ENCODE measurements at places on chromosomes 5 and 9. TPM values are rescaled to one million over a fixed set of nuclear protein-coding genes. Genes with fewer than 3 reads are reported as not detected.

DNA sequence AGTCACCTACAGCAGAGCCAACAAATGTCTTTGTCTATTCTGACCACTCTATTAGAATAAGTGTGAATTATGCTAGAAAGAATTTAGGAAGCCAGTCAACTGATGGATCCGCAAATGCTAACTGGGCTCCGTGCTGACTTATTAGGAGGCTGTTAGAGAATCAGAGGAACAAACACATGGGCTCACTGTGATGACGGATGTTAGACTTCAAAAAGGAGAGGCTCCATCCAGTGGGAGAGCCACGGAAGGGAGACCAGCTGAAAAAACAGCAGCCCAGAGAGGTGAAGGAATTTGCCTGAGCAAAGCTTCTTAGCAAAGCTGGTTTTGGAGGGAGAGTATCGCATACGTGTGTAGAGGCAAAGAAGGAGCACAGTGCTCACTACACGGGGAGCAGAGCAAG, 5.8 kb upstream of the TGFBI start:
- H3K27ac ChIP-seq, result no peak overlapping the region
- H3K4me3 ChIP-seq, result no peak overlapping the region
- DNase-seq, result no peak
- peaks cover 23% of the 10 kb centered on the region for H3K27me3 ChIP-seq
- H3K36me3 ChIP-seq, result no peaks in the 10 kb centered on the region

DNA sequence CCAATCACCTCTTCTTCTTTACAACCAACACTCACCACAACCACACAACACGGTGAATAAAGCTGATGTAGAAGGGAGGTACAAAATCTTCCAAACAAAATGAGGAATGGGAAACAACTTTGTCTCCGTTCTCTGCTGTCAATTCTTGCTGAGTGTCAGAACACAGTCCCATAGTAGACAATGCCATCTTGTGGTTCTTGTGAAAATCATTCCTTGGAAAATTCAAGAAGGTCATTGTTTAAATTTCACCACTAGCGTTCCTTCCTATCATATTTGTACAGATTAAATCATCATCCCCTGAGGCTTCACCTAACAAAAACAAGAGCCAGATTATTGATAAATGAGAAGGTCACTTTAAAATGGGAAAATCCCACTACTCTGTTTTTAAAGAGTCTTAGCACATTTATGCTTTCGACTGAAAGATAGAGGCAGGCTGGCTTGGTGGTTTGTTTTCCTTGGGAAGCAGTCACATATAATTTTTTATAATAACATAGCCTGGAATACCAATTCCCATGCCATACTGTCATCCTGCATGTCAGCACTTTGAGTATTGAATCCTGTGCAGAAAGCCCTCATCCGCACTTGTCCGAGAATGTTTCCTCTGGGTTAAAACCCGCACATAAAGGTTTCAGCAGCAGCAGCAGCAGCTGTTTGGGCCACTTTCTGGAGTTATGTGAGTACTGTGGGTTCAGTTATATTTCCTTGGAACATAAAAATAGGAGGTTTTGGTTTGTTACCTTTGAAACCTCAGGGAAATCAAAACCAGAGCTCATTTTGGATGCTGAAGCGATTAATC, 395.0 kb upstream of the SMARCA2 start:
- peaks cover 11% of the 10 kb centered on the region for H3K36me3 ChIP-seq
- H3K4me1 ChIP-seq, result no peaks in the 10 kb centered on the region
- H3K27ac ChIP-seq, result no peak overlapping the region
- H3K27me3 ChIP-seq, result peaks cover 54% of the 10 kb centered on the region
- no peak overlapping the region for H3K4me3 ChIP-seq
- no peak for DNase-seq

GRCh38 chr5:145471831-145472612, 363.1 kb downstream of the PRELID2 start:
- no peaks in the 10 kb centered on the region for H3K4me1 ChIP-seq
- no peaks in the 10 kb centered on the region for H3K27me3 ChIP-seq
- no peak for DNase-seq
- H3K36me3 ChIP-seq, result no peaks in the 10 kb centered on the region

DNA sequence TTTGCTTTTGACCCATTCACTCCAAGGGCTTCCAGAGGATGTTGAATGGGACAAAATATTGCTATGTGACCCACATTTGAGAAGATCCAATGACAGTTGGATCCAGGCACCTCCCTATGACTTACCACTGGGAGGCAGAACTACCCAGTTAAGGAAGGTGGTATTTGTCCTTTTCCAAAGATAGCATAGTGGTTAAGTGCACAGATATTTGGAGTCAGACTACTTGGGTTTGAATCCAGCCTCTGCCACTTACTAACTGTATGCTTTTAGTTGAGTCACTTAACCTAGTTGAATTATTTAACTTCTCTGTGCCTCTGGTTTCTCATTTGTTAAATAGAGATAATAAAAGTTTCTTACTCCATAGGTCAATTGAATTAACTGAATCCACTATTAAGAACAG, 74.5 kb upstream of the PALM2AKAP2 start:
- no peaks in the 10 kb centered on the region for H3K4me1 ChIP-seq
- H3K27ac ChIP-seq, result no peak overlapping the region
- DNase-seq, result no peak
- no peak overlapping the region for H3K4me3 ChIP-seq
- peaks cover 13% of the 10 kb centered on the region for H3K27me3 ChIP-seq
- H3K36me3 ChIP-seq, result no peaks in the 10 kb centered on the region

DNA sequence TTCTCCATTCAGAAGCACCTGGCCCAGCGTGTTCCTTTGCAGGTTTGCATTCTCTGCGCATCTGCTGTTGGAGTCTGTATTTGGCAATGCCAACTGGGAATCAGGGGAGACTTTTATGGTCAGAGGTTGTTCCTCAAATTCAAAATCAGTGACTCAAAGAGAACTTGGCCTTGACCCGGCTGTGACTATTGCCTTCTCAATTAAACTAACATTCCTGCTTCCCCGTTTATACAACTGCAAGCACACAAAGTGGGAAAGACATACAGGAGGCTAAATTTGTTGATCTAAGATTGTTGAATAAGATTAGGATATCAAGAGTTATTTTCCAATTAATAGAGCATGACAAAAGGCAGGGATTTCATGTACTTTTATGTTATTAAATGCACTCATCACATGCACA, 402.4 kb upstream of the IRX2 start:
- H3K4me1 ChIP-seq, result no peaks in the 10 kb centered on the region
- DNase-seq, result no peak
- no peak overlapping the region for H3K4me3 ChIP-seq
- peaks cover 19% of the 10 kb centered on the region for H3K27me3 ChIP-seq

DNA sequence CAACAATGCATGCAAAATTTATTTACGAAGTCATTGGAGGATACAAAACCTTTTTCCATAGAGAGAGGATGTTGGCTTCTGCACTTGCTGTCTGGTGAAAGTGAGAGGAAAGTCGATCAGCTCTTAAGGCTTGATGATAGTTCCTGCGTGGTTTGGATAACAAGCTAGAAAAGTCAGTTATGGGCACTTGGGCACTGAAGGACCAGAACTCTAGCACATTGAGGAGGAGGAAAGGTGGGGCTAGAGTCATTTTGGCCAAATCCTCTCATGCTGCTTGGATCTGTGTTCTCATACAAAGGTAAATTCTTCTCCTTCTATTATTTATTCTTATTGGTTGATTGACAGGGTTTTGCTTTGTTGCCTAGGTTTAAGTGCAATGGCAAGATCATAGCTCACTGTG, 245.9 kb upstream of the ADAMTSL1 start:
- no peak overlapping the region for H3K27ac ChIP-seq
- no peak overlapping the region for H3K4me3 ChIP-seq
- H3K36me3 ChIP-seq, result no peaks in the 10 kb centered on the region
- no peaks in the 10 kb centered on the region for H3K4me1 ChIP-seq
- peaks cover 21% of the 10 kb centered on the region for H3K27me3 ChIP-seq

GRCh38 chr9:20884985-20885593, 146.4 kb downstream of the HACD4 start:
- H3K36me3 ChIP-seq, result peaks cover 11% of the 10 kb centered on the region
- DNase-seq, result peak; percentile 42
- no peaks in the 10 kb centered on the region for H3K27me3 ChIP-seq

- DNase-seq, result no peak
- H3K27me3 ChIP-seq, result peaks cover 41% of the 10 kb centered on the region
- H3K36me3 ChIP-seq, result no peaks in the 10 kb centered on the region
These were observed 10.2 kb downstream of the UBE2QL1 start for GRCh38 chr5:6458833-6459232.

DNA sequence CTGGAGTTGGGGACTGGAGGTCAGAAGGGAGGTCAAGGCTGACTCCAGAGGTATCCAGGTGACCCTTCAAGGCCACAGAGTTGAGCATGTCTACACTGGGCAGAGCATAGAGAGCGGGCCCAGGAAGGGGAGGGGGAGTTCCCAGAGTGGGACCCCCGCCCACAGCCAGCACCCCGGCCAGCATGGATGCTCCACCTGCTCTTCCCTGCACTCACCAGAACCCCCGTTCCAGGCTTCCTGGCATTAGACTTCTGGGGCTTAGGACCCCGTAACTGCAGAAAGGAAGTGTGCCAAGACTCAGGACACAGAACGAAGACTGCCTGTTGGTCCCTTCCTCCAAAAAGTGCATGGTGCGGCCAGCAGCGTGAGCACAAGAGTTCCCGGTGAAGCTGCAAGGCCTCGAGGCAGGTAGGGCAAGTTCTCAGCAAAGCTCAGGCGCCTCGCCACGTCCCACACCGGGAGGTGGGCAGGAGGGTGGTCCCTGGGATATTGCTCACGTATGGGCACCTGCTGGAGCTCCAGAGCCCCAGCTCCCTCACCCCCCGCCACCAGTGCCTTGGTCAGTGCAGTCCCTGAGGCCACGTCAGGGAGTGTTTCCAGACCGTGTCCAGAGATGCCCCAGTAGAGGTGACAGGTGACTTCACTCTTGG, 13.8 kb downstream of the ABO start:
- H3K4me3 ChIP-seq, result no peak overlapping the region
- H3K36me3 ChIP-seq, result no peaks in the 10 kb centered on the region
- no peaks in the 10 kb centered on the region for H3K4me1 ChIP-seq
- peaks cover 9% of the 10 kb centered on the region for H3K27me3 ChIP-seq
- no peak overlapping the region for H3K27ac ChIP-seq
- DNase-seq, result no peak

DNA sequence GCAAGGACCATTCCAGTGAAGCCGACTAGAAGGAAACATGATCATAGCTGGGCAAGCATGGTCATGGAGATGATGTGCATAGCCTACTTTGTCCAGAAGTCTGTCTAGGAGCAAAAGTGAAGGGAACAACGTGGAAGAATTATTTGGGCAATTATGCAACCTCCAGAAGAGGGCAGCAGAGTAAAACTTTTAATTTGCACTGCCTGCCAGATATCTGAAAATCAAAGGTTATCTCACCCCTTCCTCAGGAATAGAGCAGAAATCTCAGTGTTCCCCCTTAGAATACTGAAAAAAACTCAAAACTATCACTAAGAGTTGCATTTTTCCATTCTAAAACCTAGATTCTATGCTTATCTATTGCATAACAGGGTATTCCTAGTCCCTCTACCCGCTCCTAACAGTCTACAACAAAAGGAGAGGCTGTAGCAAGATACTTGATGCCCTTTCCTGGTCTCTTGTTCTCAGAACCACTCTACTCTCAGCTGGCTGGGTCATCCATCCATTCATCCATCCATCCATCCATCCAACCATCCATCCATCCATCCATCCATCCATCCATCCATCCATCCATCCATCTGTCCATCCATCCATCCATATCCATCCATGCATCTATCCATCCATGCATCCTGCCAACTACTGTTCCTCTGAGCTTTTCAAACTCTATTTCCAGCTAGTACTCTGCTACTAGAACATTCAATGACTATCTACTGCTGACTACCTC, 8.4 kb upstream of the SETD9 start:
- no peaks in the 10 kb centered on the region for H3K27me3 ChIP-seq
- H3K27ac ChIP-seq, result no peak overlapping the region
- no peaks in the 10 kb centered on the region for H3K36me3 ChIP-seq
- DNase-seq, result peak; percentile 22

GRCh38 chr5:77607324-77607723, 31.2 kb downstream of the OTP start:
- H3K27ac ChIP-seq, result no peak overlapping the region
- H3K27me3 ChIP-seq, result peaks cover 34% of the 10 kb centered on the region
- no peak for DNase-seq
- H3K36me3 ChIP-seq, result no peaks in the 10 kb centered on the region
- no peak overlapping the region for H3K4me3 ChIP-seq

- peaks cover 2% of the 10 kb centered on the region for H3K36me3 ChIP-seq
- no peak overlapping the region for H3K27ac ChIP-seq
- no peak overlapping the region for H3K4me3 ChIP-seq
- no peak for DNase-seq
These were observed 3.5 kb upstream of the KCNN2 start for GRCh38 chr5:114358329-114358728.

GRCh38 chr5:54832858-54833257, 152.5 kb downstream of the ESM1 start:
- DNase-seq, result no peak
- H3K36me3 ChIP-seq, result no peaks in the 10 kb centered on the region
- H3K4me3 ChIP-seq, result no peak overlapping the region
- no peak overlapping the region for H3K27ac ChIP-seq
- peaks cover 14% of the 10 kb centered on the region for H3K4me1 ChIP-seq
- no peaks in the 10 kb centered on the region for H3K27me3 ChIP-seq

- H3K4me3 ChIP-seq, result no peak overlapping the region
- H3K27me3 ChIP-seq, result peaks cover 15% of the 10 kb centered on the region
- no peak overlapping the region for H3K27ac ChIP-seq
These were observed 21.8 kb downstream of the C9 start for GRCh38 chr5:39342460-39342859.

DNA sequence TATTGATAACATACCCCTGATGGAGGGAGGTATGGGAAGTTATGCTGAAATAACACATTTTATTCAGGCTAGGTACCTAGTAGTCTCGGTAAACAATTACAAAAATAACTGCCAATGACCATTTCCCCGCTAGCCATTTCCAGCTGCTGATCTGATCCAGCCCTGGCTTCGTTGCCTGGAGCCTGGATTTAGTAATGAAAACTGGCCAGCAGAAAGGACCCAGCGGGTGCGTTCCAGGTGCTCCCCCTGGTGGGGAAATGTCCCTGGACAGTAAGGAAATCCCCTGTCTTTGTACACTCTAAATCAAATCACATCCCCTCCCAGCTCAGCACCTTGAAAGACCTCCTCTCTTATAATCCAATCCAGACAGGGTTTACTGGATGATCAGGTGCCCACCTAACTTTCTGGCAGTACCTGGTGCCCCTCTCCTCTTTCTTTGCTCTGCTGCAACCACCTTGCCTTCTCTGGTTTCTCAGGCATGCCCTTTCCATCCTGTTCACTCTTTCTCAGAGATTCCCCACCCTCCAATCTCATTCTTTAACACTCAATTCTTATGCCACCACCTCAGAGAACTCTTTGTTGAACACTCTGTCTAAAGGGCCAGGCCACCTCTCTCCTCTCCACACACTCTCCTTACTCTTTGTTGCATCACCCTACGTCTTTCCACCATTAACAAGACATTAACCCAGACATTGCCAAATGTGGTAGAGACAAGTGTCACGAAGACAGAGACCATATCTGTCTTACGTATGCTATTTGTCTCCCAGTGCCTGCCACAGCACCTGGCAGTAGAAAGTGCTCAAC, 50.1 kb upstream of the SMAD5 start:
- H3K27ac ChIP-seq, result no peak overlapping the region
- H3K4me1 ChIP-seq, result peaks cover 4% of the 10 kb centered on the region
- H3K4me3 ChIP-seq, result no peak overlapping the region
- DNase-seq, result peak; percentile 37
- H3K27me3 ChIP-seq, result peaks cover 25% of the 10 kb centered on the region

The ST8SIA4 gene
- total RNA-seq, result 24.3 TPM

The PCDHGC3 gene
- total RNA-seq, result not detected

The WDR31 gene
- total RNA-seq, result 1.2 TPM

The GPR151 gene
- total RNA-seq, result not detected

All from naive thymus-derived CD8-positive, alpha-beta T cell (primary cell).